Naive thymus-derived CD4-positive, alpha-beta T cell (primary cell): ENCODE measurements at places on chromosomes 7 and 10. TPM values are rescaled to one million over a fixed set of nuclear protein-coding genes. Genes with fewer than 3 reads are reported as not detected.

ZNF804B gene
- total RNA-seq = not detected

OAT gene
- total RNA-seq = 44.6 TPM

EPHB6 gene
- 110 TPM for total RNA-seq

GRCh38 chr7:137816696-137817320, 30.0 kb downstream of the DGKI start:
- no peak for DNase-seq

- peak; percentile 21 for DNase-seq
Observed at GRCh38 chr10:31929261-31930022, 811 bp upstream of the ARHGAP12 start.

- no peak for DNase-seq
Observed at GRCh38 chr10:102003541-102003940, 52.4 kb downstream of the ARMH3 start.

DNA sequence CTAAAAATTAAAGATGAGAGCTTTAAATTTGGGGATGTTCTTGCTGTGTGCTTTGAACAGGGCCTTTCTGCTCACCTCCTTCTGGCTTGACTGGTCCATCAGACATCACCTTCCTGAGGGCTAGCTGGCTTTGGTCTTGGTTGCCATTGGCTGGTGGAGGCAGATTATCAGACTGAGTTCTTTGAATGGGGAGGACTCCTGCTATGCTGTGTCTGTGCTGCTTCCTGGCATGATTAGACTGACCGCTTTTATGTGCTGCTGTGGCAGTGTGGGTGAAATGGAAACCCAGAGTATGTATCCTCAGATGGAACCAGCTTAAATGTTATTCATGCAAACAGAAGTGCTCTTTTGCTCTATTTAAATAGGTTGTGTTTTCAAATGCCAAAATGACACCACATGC, 341.6 kb downstream of the PCLO start:
- no peak for DNase-seq
